WTC11 (cell line): ENCODE measurements at places on chromosomes 1 and 21.

GRCh38 chr21:26471099-26471471 lies 102.0 kb downstream of the CYYR1 start:
- DNase-seq: no peak

- no peak for DNase-seq
These were observed 23.3 kb downstream of the NGF start for GRCh38 chr1:115314765-115315164.

DNA sequence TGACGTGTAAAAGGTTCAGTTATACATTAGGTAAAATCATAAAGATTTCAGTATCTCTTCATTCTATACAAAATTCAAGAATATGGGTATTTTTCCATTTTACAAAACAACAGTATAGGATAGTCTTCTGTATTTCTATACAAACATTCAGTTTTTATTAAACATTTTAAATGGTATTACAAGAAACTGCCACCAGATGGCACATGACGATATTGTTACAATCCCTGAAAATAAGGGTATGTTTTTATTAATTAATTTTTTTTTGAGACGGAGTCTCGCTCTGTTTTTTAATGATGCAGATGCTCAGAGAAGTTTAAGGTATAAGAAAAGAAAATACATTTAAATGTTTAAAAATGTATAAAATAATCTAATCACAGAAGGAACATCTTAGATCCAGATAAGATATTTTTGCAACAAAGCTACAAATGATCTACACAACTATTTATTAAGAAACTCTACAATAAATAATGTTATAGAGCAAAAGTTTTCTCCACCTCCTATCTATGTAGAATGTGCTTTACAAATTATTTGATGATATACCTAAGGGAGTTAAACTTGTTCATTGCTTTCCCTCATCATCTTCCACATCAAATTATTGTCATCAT lies 23.5 kb upstream of the RSBN1 start:
- no peak for DNase-seq

DNA sequence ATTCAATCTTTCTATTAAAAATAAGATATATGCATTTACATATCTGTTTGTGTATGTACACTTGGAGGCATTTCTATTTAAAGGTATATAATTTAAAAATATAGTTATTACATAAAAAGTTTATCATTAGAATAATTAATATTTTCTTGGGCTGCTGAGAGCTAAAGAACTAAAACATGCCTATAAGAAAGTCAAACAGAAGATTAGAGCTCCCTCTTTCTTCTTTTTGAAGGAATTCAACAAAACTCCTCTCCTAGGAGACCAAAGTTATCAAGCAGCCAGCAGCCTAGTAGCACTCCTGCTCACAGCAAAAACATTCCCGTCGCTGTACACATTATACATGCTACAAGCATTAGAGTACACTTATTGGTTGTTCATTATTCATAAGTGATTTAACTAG lies 216.4 kb downstream of the VAV3 start:
- DNase-seq: no peak

DNA sequence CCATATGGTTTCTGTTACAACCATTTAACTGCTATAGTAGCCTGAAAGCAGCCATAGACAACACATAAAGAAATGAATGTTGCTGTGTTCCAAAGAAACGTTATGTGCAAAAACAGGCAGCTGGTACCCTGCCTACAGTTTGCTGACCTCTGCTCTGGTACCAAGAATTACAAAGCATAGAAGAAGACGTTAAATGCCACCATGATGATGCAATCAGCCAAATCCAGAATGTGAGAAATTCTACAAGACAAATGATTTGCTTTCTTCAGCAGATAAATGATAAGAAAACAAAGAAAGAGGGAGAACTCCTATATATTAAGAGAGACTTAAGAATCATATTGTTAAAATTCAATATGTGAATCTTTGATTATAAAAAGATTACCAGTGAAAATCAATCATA lies 97.8 kb upstream of the PDE4B start:
- DNase-seq: no peak

- no peak for DNase-seq
These were observed 36.7 kb upstream of the RAP1A start for GRCh38 chr1:111582644-111583618.
